ENCODE measurements at places on chromosomes 7 and 10. TPM values are rescaled to one million over a fixed set of nuclear protein-coding genes. Genes with fewer than 3 reads are reported as not detected.

DNA sequence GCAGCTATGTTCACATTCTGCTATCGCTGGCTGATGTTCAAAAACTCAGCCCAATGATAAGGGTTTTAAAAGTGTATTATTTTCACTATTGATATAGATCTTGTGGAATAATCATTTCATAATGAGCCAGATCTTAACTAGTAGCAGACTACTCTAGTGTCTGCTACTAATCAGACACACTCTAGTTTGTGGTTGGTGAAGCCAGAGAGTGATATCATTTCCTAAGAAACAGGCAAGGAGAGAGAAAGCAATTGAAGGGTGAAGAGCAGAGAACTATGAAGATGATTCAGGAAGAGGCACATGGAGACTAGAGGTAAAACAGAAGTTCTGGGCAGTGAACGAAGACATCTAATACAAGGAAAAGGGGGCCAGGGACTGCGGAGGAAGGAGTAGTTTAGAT lies 58.2 kb upstream of the BET1 start:
- no peaks in the 10 kb centered on the region for H3K27me3 ChIP-seq
- no peaks in the 10 kb centered on the region for H3K4me1 ChIP-seq
- H3K4me3 ChIP-seq = no peak overlapping the region

- H3K4me3 ChIP-seq = no peak overlapping the region
- no peaks in the 10 kb centered on the region for H3K36me3 ChIP-seq
- DNase-seq = no peak
- no peak overlapping the region for H3K27ac ChIP-seq
- H3K27me3 ChIP-seq = no peaks in the 10 kb centered on the region
Observed at GRCh38 chr7:18420748-18421147, 74.8 kb upstream of the HDAC9 start.

DNA sequence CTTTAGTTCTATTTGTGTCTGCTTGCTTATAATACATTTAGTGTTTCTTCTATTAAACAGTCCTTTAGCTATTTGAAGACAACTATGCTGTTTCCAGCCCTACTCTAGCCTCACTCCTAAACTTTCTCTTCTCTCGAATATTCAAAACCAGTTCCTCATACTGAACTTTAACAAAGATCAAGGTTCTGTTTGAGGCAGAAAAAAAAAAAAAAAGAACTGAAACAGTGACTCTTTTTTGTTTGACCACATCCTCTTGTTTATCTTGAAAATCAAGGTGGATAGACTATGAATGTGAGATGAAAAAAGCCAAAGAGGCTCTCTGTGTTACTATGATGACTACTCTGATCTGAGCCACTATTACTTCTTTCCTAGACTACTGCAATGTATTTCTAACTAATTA lies 154.3 kb downstream of the ZNF365 start:
- H3K4me3 ChIP-seq = no peak overlapping the region
- H3K27ac ChIP-seq = no peak overlapping the region
- no peak for DNase-seq
- H3K36me3 ChIP-seq = no peaks in the 10 kb centered on the region

GRCh38 chr10:75531571-75532031 lies 100.2 kb downstream of the LRMDA start:
- no peak overlapping the region for H3K27ac ChIP-seq
- H3K4me3 ChIP-seq = no peak overlapping the region
- H3K36me3 ChIP-seq = no peaks in the 10 kb centered on the region

DNA sequence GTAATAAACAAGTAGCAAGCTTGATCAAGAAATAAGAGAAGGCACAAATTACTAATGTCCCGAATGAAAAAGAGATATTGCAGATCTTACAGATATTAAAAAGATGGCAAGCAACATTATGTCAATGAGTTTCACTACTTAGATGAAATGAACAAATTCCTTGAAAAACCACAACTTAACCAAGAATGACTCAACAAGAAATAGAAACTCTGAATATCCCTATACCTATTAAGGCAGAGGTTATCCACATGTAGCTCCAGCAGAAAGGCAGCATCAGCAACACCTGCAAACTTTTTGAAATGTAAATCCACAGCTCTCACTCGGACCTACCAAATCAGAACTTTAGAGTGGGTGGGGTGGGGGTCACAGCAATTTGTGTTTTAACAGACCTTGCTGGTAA lies 33.6 kb downstream of the PDE1C start:
- no peaks in the 10 kb centered on the region for H3K4me1 ChIP-seq
- no peaks in the 10 kb centered on the region for H3K36me3 ChIP-seq
- no peaks in the 10 kb centered on the region for H3K27me3 ChIP-seq
- H3K4me3 ChIP-seq = no peak overlapping the region

DNA sequence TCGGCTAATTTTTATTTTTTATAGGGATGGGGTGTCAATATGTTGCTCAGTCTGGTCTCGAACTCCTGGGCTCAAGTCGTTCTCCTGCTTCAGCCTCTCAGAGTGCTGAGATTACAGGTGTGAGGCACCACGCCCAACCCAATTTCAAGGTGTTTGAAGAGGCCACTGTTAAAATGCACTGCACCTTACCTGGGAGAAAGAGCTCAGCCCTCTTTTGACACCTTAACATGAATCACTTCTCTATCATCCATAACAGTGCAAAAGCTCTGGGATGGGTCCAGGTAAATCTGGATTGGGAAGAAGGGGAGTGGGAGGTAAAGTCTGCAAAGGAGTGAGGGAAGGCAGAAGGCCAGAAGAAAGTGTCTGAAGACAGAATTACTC lies 557 bp upstream of the ZNF282 start:
- H3K4me1 ChIP-seq = peaks cover 12% of the 10 kb centered on the region
- H3K4me3 ChIP-seq = peak overlapping the region; percentile 78
- H3K36me3 ChIP-seq = peaks cover 12% of the 10 kb centered on the region

GRCh38 chr7:50364645-50365044 lies 60.1 kb downstream of the IKZF1 start:
- no peak overlapping the region for H3K4me3 ChIP-seq
- no peaks in the 10 kb centered on the region for H3K36me3 ChIP-seq
- H3K27ac ChIP-seq = no peak overlapping the region
- no peaks in the 10 kb centered on the region for H3K27me3 ChIP-seq
- H3K4me1 ChIP-seq = no peaks in the 10 kb centered on the region

DNA sequence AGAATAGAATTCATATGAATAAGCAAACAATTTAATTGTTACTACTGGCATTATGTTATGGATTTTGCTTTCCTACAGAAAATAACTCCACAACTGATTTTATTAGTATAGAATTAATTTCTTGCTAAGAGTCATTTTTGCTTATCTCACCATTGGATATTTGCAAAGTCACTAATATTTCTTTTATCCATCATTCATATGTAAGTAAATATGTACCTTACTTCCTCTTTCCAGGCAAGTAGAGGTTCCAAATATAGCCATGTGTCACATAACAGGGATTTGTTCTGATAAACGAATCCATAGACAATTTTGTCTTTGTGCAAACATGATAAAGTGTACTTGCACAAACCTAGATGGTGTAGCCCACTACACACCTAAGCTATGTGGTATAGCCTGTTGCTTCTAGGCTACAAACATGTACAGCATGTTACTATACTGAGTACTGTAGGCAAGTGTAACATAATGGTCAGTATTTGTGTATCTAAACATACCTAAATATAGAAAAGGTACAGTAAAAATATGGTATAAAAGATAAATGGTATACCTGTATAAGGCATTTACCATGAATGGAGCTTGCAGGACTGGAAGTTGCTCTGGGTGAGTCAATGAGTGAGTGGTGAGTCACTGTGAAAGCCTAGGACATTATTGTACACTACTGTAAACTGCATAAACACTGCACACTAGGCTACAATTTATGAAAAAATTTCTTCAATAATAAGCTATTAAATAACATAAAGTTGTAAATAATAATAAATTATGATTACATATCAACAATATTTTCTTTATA lies 18.3 kb downstream of the KLLN start:
- no peaks in the 10 kb centered on the region for H3K36me3 ChIP-seq
- H3K4me1 ChIP-seq = no peaks in the 10 kb centered on the region

DNA sequence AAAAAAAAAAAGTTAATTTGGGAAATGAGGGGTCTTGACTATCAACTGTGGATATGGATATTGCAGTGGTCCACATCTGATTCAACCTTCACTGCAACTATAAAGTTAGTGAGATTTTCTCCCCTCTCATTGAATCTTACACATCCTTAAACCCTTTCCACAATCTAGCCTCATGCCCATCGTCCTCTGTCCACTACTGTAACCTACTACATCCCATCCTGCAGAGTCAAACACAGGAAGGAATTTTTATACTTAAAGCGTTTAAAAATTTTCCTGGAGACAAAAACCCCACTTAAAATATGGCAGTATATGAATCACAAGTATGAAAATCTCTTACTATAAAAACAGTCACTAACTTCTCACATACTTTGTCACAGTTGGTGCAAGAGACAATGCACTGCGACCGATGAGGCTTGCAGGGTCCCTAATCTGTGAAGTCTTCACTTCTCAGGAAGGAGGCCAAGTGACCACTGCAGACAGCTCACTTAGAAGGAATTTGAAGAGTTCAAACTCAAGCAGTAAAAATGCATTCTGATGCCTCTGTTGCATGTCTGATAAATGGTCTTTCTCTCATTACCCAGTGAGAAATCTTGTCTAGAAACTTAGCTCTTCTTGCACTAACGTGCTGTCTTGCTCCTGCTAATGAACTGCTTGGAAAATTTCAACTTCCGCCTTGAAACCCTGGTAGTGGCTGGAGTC lies 50.3 kb upstream of the ST8SIA6 start:
- DNase-seq = no peak
- no peaks in the 10 kb centered on the region for H3K4me1 ChIP-seq
- H3K4me3 ChIP-seq = no peak overlapping the region
- H3K27ac ChIP-seq = no peak overlapping the region

DNA sequence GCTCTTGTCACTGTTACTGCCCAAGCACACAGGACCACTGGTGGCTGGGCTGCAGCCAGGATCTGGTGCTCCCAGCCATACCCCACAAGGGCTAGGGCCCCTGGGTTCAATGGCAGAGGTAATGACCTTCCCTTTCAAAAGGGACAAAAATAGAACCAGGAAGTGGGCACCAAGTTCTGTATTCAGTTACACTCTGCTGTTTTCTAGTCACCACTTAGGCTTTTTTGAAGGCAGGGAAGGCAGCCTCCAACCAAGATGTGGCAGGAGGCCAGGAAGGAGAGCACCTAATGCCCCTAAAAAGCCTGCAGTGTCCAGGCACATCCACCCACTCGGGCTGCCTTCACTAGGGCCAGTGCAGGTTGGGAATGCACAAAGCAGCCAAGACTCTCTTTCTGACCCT lies 47.8 kb downstream of the NOD1 start:
- no peak for DNase-seq
- H3K36me3 ChIP-seq = no peaks in the 10 kb centered on the region
- H3K4me1 ChIP-seq = no peaks in the 10 kb centered on the region
- no peak overlapping the region for H3K4me3 ChIP-seq
- H3K27me3 ChIP-seq = no peaks in the 10 kb centered on the region
- H3K27ac ChIP-seq = no peak overlapping the region

DNA sequence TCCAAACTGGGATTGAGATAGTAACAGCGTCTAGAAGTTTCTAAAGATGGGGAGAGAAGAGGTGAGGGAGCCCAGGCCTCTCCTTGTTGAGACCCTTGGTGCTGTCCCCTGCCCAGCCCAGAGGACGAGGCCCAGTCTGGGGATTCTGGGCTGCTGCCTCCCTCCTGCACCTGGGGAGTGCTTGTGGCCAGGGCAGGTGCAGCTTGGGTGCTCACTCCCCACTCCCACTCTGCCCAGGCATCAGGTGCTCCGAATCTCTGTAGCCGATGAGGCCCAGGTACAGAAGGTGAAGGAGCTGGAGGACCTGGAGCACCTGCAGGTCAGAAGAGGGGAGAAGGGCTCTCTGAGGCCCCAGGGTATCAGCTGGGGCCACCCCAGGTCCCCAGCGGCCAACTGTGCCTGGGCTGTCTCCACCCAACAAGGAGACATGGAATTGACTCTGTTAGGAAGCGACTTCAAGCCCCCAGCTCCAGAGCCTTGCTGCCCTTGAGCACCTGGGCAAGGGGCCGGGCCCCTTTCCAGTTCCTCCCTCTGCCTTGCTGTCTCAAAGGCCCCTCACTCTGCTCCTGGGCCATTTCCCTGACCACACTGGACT lies 664 bp downstream of the CPA1 start:
- no peaks in the 10 kb centered on the region for H3K36me3 ChIP-seq
- no peaks in the 10 kb centered on the region for H3K4me1 ChIP-seq
- H3K27me3 ChIP-seq = no peaks in the 10 kb centered on the region
- H3K27ac ChIP-seq = no peak overlapping the region
- no peak overlapping the region for H3K4me3 ChIP-seq

GRCh38 chr10:92413519-92413918 lies 122.6 kb downstream of the MARCHF5 start:
- no peaks in the 10 kb centered on the region for H3K4me1 ChIP-seq
- no peak for DNase-seq
- no peak overlapping the region for H3K4me3 ChIP-seq
- H3K36me3 ChIP-seq = no peaks in the 10 kb centered on the region

- H3K27me3 ChIP-seq = no peaks in the 10 kb centered on the region
- no peak overlapping the region for H3K4me3 ChIP-seq
- no peaks in the 10 kb centered on the region for H3K36me3 ChIP-seq
- no peaks in the 10 kb centered on the region for H3K4me1 ChIP-seq
Observed at GRCh38 chr7:82241356-82241755, 202.2 kb downstream of the CACNA2D1 start.

DNA sequence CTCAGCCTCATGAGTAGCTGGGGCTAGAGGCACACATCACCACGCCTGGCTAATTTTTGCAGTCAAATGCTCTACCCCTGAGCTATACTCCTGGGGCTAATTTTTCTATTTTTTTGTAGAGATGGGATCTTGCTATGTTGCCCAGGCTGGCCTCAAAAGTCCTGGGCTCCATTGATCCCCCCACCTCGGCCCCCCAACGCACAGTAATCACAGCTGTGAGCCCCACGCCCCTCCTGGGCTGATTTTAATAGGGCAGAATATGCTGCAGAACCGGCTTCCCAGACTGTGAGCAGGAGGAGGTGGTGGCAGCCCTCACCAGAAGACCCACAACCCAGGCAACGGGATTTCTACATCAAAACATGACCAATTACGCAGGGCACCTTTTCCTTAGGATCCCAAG lies 15.2 kb downstream of the BRAT1 start:
- H3K27me3 ChIP-seq = no peaks in the 10 kb centered on the region
- peaks cover 18% of the 10 kb centered on the region for H3K36me3 ChIP-seq
- H3K4me3 ChIP-seq = no peak overlapping the region
- no peak overlapping the region for H3K27ac ChIP-seq
- no peak for DNase-seq

Gene MYO1G
- total RNA-seq = 1.9 TPM

Gene TBX20
- total RNA-seq = 1.2 TPM

Gene C7orf57
- 0.34 TPM for total RNA-seq

Gene PRRT4
- total RNA-seq = 1.2 TPM

Gene PPP1R17
- total RNA-seq = not detected

Measured in prostate gland (tissue), 2 donors.